SK-MEL-5 (cell line): ENCODE measurements at places on chromosomes 12 and 14.

DNA sequence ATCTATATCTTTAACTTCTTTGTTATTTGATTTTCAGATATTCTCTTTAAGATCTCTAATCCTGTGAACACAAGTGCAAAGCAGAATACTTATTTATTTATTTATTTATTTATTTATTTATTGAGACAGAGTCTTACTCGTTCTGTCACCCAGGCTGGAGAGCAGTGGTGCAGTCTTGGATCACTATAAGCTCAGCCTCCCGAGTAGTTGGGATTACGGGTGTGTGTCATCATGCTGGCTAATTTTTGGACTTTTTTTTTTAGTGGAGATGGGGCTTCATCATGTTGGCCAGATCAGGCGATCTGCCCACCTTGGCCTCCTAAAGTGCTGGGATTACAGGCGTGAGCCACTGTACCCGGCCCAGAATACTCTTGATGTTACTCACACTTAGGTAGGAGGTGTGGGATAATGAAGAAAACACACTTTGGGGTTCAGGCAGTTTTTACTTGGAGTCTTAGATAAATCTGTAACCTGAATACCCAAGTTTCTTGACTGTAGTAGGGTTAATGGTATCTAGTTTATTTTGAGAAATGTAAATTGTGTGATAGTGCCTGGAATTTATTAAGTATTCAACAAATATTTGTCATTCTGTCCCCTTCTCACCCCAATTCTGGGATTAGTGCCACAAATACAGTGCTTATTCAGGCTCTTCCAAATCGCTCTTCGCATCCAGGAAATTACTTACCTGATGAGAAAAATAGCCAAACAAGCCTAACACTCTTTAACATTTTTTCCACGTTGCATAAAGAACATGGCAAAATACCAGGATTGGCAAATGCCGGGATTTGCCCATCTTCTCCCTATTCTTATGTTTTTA is 33.0 kb downstream of the METAP2 start:
- DNase-seq: no peak

DNA sequence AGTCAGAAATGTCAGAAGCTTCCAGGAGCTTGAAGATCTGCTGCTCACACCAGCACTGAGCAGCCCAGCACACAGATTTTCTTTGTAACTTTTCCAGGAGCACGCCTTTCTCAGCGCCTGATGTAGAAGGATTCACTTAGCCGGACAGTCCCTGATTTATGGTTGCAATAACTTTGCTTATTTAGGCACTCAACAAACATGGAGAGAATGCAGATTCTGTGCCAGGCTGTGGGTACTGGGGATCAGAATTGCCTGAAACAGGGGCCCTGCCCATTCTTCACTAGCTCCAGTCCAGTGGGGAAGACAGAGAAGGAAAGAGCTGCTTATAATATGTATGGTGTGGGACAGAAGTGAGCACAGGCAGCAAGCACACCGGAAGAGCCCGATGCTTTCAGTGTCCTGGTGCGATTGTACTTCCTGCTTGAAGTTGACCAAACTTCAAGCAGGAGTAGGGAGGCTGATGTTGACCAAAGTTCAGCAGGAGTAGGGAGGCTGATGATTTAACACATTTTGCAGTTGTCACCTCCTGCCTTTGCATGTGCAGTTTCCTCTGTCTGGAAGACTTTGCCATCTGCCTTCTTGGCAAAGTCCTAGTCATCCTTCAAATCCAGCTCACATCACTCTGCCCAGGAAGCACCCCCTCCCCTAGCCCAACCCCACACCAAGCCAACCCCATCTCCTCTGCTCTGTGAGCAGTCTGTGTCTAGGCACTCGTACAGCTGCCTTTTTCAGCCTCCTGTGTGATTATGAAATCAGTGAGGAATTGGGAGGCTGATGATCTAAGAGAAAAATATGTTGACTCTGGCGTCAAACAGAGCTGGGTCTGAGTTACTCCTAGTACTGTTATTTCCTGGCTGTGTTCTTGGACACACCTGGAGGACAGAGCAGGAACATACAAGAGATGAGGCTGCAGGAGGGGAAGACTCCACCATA is 12.0 kb upstream of the PRIMA1 start:
- DNase-seq: no peak

DNA sequence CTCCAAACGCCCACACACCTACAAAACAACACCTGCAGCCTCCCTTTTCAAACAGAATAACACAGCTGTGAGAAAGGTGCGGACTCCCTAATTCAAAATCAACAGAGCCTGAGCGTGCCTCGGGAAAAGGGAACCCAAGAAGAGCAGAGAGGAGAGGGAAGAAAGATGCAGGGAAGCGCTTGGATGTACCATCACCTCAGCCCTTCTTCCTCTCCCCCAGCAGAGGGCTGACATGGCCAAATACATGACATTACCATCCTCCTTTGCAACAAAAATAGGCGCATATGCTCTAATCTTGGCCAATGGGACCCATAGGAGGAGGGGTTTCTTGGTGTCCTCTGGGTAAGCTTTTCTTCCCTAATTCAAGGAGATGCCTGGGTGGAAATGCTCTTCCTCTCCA is 78.0 kb downstream of the CPSF2 start:
- DNase-seq: no peak

- peak; percentile 85 for DNase-seq
Measured at GRCh38 chr12:121466794-121467637, 67.1 kb downstream of the RNF34 start.
